Lung (tissue), 17 donors: ENCODE measurements at places on chromosomes 3 and 15. TPM values are rescaled to one million over a fixed set of nuclear protein-coding genes. Genes with fewer than 3 reads are reported as not detected.

ENTPD3 gene
- polyA plus RNA-seq, result 1.5 TPM

CP gene
- polyA plus RNA-seq, result 47.2 TPM

KIF7 gene
- 1.3 TPM for polyA plus RNA-seq

ZNF717 gene
- 2.5 TPM for polyA plus RNA-seq

LRTM1 gene
- not detected for polyA plus RNA-seq

NEK11 gene
- polyA plus RNA-seq, result 4.0 TPM

ANKRD63 gene
- not detected for polyA plus RNA-seq

SERPINI2 gene
- 0.49 TPM for polyA plus RNA-seq

TMC3 gene
- not detected for polyA plus RNA-seq

SLC51A gene
- polyA plus RNA-seq, result 7.2 TPM

MYO5C gene
- 11.1 TPM for polyA plus RNA-seq

RTP1 gene
- polyA plus RNA-seq, result not detected

TAMM41 gene
- polyA plus RNA-seq, result 9.2 TPM

INSYN1 gene
- polyA plus RNA-seq, result 0.86 TPM

OR5K2 gene
- not detected for polyA plus RNA-seq

IGSF11 gene
- polyA plus RNA-seq, result 0.14 TPM

WNT5A gene
- polyA plus RNA-seq, result 6.0 TPM

HAPLN3 gene
- 3.9 TPM for polyA plus RNA-seq
